ENCODE measurements at places on chromosomes 11 and 22.
A peak's percentile ranks its signal among the peaks of the same experiment; 100 is the strongest.

GRCh38 chr11:1138097-1138496 is 19.7 kb upstream of the MUC5AC start:
- no peak for DNase-seq

- no peak for DNase-seq
Observed at GRCh38 chr11:28153586-28153985, 45.4 kb downstream of the METTL15 start.

- no peak for DNase-seq
Observed at GRCh38 chr22:21450858-21451353, 16.3 kb upstream of the TMEM191C start.

DNA sequence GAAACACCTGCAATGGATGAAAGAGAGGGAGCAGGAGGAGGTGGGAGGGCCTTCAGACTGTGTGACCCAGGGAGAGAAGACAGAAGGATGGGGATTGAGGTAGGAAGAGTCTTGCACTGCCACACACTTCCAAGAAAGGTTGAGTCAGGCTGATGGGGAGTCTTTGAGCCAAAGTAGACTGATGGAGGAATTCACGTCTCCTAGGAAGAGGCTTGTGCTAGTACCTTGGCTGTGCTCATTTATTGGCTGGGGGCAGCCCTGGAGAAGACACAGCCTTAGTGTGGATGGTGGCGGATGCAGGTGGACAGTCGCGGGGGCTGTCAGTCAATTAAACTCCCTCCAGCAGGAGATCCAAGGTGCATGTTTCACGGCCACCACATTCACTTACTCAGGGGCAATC is 16.2 kb upstream of the ACCSL start:
- DNase-seq = no peak

DNA sequence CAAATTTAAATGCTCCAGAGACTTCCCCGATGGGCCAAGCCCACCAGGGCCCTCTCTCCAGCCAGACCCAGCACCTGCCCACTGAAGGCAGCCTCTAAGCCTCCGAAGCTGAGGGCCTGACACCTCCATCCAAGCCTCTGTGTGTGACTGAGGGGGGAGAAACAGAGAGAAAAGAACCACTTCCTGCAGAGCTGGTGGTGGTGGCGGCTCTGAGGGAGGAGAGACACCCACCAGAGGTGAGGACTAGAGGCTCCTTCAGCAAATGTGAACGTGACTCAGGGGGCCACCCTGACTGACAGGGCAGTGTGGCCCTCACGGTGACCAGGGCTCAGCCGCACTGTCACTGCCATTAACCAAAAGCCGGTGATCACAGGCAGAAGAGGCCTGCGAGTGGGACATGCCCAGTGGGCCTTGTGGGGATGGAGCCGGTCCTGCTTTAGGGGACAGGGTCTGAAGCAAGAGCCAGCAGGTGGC is 31.0 kb upstream of the CD5 start:
- peak; percentile 77 for DNase-seq

- DNase-seq = no peak
Observed at GRCh38 chr11:78532991-78533390, 41.7 kb downstream of the NARS2 start.

- DNase-seq = no peak
Observed at GRCh38 chr22:25651332-25652085, 87.0 kb downstream of the GRK3 start.

GRCh38 chr22:17118342-17118741 is 2.8 kb downstream of the TMEM121B start:
- DNase-seq = no peak

DNA sequence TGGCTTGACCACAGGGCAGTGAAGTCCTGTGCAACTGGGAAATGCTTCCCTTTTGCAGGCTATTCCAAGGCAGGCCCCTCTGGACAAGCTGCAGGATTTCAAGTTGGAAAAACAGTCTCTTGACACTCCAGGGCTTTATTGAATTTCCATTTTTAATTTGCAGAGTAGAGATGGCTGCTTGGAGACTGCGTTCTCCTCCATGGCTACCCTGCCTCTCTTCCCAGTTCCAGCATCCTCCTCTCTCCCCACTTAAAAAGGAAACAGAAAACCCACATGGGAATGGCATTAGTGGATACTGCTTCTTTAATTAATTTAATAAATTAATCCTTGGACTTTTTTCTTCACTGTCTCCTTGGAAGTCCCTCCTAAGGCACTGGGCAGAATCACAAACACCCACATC is 115.6 kb downstream of the DSCAML1 start:
- DNase-seq = no peak

- no peak for DNase-seq
Observed at GRCh38 chr11:78192223-78192719, 3.6 kb downstream of the USP35 start.

DNA sequence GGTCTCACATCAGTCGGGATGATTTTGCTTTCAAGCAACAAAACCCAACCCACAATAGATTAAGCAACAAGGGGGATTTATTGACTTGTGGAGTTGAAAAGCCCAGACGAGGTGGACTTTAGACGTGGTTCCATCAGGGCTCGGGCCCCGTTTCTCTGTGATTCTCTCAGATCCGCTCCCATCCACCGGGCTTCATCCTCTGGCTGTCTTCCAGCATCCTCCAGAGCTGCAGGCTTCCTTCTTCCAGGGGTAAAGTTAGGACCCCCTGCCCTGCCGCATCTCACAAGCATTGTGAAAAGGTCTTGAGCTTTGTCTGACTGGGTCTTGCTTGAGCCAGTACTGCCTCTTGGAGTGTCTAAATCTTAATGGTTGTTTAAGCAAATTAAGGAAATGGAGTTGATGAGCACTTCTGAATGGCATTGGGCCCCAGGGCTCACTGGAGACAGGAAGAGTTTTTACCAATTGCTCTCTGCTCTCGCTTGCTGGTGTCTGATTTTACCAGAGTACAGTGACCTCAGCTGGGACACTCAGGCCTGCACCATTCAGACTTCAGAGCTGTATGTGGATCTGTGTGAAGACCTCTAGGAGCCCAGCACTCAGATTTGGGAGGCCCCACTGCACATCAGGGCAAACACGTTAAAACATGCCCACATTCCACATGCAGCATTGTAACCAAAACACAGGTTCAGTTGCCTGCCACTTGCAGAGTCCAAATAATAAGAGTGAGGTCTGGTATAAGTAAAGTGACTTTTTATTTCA is 13.5 kb upstream of the FTH1 start:
- DNase-seq = no peak

DNA sequence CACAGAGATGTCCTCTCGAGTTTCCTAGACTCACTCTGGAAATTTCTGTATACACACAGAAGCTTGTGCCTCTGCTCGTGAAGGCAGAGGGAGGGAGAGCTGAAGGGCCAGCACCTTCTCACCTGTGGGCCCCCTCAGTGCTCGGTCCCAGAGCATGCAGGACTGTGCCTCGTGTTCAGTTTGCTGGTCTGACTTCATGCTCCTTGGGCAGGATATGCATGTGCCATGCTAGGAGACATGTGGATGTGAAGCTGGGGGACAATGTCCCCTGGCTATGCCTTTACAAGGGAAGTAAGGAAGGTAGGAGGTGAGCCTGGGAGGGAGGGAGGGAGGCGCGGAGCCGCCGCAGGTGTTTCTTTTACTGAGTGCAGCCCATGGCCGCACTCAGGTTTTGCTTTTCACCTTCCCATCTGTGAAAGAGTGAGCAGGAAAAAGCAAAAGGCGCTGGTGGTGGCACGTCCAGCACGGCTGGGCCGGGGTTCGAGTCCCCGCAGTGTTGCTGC is 22.6 kb downstream of the NEAT1 start:
- DNase-seq = peak; percentile 30

DNA sequence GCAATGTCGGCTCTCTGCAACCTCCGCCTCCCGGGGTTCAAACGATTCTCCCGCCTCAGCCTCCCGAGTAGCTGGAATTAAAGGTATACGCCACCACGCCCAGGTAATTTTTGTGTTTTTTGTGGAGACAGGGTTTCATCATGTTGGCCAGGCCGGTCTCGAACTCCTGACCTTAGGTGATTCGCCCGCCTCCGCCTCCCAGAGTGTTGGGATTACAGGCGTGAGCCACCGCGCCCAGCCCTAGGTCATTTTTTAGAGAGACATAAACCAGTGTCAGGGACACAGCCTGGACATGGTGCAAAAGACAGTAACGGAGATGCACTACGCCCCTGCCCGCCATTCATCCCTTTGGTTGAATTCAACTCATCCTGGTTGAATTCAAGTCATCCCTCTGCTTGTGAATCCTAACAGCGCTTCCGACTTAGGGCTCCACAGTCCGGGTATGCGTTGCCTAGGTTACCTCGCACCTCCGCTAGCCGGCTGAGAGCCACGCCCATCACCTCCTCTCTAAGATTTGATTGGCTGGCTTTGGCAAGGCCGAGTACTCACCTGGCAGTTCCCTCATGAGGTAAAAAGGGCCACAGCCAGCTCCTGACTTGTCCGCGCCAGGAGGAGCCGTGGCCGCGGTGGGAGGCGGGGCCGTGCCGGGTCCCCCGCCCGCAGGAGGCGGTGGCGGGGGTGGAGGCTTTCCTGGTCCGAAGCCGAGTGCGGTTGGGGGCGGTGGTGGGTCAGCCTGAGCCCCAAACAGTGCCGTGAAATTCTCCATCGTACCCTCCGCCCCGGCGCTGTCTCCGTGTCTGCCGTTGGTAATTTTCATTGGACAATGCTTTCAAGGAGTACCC is at the start of gene MED19:
TSS of gene MED19 (minus strand) at position 802 of the 842 bp plus-strand sequence. CDS start at position 766, 36 bp downstream.
- peak; percentile 91 for DNase-seq

- no peak for DNase-seq
Observed at GRCh38 chr22:24481641-24482040, 13.5 kb upstream of the UPB1 start.

- no peak for DNase-seq
Observed at GRCh38 chr11:45662665-45663485, 2.5 kb downstream of the CHST1 start.

- DNase-seq = no peak
Observed at GRCh38 chr22:19398206-19398605, 33.3 kb downstream of the HIRA start.

- no peak for DNase-seq
Observed at GRCh38 chr11:33577204-33577603, 123.4 kb downstream of the C11orf91 start.

GRCh38 chr11:47177229-47177845 is 658 bp upstream of the ARFGAP2 start:
- DNase-seq = peak; percentile 91

GRCh38 chr22:36386351-36386899 is 1.3 kb downstream of the MYH9 start:
- DNase-seq = peak; percentile 62

DNA sequence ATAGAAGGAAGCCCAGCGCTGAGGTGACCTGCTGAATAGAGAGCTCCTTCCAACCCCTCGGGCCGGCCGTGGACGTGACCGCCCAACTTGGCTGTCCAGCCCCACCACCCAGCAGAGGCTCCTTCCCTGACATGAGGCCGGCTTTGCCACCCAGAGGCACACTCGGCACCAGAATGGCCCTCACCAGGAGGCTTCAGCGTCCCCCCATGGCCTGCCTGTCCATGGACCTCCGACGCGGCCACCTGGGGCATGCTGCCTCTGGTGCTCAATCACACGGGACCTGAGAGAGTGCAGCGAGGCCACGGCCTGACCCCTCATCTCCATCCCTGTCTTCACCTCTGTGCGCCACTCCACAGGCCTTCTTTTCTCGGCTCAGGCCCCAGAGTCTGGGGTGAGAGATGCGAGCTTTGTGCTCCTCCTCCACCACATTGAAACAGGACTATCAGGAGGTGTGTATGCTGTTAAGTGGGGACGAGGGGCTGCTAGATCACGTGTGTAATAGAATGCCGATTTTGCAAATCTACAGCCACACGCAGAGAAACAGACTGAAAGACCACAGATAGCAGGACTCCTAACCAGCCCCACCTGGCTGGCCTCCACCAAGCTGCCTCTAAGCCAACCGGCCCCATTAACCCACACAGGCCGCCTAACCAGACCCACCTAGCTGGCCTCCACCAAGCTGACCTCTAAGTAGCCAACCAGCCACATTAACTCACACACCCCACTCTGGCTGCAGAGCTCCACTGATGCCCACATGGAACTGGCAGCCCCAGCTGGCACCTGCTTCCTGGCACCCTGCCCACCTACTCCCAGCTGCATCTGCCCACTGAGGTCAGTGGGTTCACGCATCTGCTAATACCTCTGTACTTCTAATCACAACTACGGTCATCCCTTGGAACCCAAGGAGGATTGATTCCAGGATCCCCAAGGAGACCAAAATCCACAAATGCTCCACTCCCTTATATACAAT is 20.7 kb downstream of the LINC01488 start:
- no peak for DNase-seq

DNA sequence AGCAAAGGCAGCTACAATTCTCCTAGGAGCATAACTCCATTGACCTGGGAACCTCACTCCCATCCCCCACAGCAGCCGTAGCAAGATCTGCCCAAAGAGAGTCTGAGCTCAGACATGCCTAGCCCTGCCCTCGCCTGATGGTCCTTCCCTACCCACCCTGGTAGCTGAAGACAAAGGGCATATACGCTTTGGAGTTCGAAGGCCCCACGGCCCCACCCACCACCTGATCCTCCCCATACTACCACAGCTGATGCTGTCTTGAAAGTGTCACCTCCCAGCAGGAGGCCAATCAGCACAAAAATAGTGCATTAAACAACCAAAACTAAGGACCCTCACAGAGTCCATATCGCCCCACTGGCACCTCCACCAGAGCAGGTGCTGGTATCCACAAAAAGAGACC is 22.6 kb upstream of the GNAZ start:
- DNase-seq = no peak

DNA sequence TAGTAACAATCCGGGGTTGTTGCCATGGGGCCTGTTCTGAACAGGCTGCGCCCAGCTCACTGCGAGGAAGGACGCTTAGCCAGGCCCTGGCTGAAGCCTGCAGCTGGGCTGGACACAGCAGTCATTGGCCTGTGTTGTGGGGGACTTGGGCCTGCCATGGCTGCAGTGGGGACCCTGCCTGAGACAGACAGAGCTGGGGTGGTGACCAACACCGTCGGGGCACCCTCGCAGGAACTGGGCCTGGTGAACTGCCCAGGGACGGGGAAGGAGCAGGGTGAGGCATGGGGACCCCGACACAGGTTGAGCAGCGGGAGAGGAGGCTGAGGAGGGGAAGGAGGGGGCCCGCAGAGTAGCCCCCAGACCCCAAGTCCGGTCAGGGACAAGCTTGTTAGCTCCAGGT is 8.9 kb downstream of the PHLDA2 start:
- no peak for DNase-seq

GRCh38 chr11:27699926-27700350 is 317 bp downstream of the BDNF start:
- no peak for DNase-seq

- DNase-seq = no peak
Observed at GRCh38 chr22:44494497-44494896, 3.5 kb downstream of the RTL6 start.

Measured in CD4-positive, alpha-beta T cell treated with Interleukin-17A for 1 hour (primary cell).